ENCODE measurements at places on chromosomes 1 and 21.

GRCh38 chr1:10808441-10808840, 12.0 kb upstream of the CASZ1 start:
- no peak for DNase-seq

DNA sequence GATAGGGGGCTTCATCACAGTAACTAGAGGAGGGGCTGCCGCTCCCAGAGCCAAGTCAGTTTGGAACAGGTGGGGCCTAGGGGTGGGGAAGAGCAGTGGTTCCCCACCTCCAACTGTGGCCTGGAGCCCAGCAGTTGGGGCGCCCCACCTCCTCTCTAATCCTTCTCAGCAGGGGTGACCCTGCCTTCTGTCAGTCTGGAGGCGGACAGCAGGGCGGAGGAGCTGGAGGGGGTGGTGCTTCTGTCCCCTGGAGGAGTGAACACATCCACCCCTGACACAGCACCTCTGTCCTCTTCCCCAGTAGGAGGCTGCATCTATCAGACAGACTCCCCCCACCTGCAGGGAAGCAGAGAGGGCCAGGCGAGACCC, 73.8 kb downstream of the MRPL37 start:
- DNase-seq = no peak

DNA sequence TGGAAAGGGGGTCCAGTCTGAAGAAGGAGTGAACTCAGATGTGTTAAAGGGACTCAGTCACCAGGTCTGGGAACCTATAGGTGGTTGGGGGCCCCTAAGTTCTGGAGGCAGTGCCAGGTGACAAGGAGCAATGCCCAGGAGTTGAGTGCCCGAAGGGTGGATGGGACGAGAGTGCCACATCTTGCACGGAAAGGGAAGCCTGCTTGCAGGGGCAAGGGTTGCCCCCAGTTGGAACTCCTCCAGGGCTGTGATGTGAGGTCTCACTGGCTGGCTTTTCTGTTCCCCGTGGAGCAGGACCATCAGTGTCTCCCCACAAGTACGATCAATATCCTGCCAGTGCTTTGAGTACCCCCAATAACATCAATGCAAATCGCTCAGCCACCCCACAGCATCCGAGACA, 107.3 kb downstream of the TOMM20 start:
- DNase-seq = no peak

DNA sequence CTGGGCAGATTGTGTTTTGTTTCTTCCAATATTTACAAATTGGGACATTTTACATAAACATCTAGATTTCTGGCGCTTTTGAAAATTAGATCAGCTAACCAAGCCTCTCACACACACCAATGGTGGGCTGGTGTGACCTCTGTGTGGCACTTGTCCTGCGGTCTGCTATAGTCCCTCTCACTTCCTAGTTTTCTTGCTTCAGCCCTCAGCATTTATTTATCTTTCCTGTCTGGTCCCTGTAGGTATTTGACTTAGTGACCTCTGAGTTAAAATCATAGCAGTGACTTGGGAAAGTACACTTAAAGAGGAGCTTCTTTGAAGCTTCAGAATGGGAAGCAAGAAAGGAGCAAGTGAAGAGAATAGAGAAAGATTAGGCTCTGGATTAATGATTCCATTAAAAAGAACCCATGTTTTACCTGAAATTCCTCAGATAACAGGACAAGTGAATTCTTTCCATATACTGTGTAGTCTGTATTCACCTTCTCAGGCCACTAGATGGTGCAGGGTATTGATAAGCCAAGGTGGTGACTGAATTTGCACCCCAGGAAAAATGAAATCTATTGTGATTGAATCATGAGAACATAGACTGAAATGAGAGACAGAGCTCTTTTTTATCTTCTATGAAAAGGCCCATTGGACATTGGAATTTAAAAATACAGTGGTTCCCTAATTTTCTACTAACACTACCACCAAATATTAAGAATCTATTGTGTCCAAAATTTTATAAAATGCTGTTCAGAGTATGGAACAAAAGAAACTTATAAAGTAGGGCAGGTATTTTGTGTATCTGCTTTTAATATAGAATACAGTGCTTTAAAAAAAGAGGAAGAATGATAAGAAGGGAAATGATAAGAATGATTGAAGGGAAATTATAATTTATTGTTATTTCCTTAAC, 7.1 kb upstream of the DIPK1A start:
- DNase-seq = peak; percentile 45

GRCh38 chr1:116755681-116756080, 1.5 kb downstream of the CD2 start:
- no peak for DNase-seq

DNA sequence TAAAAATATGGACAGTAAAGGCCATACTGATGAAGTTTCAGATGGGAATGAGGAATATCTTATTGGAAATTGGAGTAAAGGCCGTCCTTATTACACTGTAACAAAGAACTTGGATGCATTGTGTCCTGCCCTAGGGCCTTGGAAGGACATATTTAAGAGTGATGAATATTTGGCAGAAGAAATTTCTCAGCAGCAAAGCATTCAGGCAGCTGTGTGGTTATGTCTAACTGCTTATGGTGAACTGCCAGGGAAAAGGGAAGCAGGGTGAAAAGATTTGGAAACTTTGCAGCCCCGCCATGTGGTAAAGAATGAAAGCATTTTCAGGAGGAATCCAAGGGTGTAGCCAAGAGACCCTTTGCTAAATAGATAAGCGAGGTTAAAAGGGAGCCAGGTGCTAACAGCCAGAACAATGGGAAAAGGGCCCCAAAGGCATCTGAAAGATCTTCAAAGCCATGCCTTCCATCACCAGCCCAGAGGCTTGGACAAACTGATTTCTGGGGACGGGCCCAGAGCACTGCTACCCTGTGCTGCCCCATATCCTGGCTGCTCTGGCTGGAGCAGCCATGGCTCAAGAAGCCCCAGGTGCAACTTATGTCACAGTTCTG, 200.0 kb downstream of the PTPRU start:
- no peak for DNase-seq

Measured in NCI-H1417 (cell line).